ENCODE measurements at places on chromosomes 6 and 20.

DNA sequence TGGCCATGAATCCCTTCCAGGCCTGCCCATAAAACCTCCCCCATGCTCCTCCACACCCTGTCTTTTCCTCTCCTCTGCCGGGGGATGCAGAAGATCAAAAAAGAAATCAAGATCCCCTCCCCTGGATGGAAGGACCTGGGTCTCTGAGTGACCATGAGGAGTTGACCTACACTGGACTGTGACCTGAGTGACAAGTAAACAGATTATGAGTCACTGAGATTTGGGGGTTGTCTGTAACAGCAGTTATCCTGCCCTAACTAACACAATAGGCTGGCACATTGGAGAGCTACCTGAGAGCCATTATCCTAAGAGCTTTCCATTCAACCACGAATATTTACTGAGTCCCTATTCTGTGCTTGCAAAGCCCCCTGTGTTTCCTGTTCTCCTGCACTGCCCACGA is 28.4 kb upstream of the SIRPA start:
- no peak for DNase-seq

- no peak for DNase-seq
Observed at GRCh38 chr6:129525055-129525454, 184.9 kb downstream of the ARHGAP18 start.

DNA sequence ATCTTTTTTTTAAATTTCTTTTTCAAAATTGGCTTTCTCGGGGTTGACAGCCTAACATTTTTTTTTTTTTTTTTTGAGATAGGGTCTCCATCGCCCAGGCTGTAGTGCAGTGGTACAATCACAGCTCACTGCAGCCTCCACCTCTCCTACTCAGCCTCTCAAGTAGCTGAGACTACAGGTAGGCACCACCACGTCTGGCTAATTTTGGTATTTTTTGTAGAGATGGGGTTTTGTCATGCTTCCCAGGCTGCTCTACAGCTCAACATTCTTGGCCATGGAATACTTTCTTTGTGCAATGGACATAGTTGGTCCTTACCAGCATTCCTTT is 6.4 kb upstream of the CTNNBL1 start:
- DNase-seq, result no peak

DNA sequence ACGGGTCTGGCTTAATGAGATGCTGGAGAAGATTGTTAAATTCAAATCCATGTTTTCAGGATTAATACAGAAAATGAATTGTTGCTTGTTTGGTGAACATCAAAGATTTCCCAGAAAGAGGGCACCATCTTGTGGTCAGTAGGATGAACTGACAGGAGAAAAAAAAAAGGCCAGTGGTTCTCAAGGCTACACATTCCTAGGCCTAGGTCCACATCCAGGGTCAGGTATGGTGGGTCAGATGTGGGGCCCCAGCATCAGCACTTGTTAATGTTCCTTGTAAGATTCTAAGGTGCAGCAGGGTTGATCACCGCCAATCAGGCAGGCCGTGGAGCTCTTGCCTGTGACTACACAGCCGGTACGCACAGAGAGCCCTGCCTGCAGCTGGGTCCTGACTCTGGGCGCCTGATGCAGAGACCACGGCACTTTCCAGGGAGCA is 34.0 kb upstream of the FOXO3 start:
- no peak for DNase-seq

DNA sequence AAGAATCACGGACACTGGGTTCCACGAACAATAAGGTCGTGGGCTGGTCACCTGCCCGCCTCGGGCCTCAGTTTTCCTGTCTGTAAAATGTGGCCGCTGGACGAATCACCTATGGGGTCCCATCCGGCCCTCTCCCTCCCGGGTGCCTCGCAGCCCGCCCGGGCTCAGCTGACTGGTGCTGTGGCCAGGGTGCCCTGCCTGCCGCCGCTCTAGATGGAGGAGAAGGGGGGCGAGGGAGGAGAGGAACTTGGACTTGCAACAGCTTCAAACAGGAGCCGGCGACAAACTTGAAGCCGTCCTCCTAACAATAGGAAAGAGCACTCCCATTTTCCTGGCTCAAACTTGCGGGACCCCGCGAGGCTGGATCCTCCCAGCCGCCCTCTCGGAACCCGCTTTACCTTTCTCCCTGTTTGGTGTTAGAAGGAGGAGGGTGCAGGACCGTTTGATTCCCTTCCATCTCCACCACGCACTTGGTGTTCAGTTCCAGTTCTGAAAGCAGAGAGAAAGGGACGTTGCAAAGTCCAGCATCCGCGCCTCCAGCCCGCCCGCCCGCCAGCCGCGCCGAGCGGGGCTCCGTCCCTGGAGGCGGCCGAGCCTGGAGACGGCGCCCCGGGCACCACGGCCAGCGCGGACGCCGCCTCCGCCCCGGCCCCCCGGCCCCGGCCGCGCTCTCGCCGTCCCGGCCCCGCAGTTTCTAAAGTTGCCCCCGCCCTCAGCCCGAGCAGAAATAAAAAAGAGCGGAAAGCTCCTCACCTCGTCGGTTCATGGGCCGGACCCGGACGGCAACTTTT is 584 bp downstream of the KIF13A start:
- no peak for DNase-seq

DNA sequence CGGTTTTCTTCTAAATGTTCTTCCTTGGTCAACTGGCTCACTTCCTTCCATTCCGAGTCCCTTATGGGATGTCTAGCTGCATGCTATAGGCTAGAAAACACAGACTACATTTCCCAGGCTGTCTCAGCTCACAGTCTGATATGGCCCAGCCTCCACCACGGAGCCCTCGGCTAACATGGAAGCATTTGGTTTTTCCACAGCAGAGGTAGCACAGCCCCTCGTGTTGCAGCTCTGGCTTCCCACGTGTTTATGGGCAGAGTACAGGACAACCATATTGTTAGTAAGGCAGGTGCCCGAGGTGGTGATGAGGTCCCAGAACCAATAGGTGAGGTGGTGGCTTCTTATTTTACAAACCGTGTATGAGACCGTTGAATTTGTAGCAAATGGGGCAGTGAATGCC is 8.7 kb downstream of the GPLD1 start:
- no peak for DNase-seq

- no peak for DNase-seq
Observed at GRCh38 chr6:151475653-151476523, 17.9 kb upstream of the CCDC170 start.

DNA sequence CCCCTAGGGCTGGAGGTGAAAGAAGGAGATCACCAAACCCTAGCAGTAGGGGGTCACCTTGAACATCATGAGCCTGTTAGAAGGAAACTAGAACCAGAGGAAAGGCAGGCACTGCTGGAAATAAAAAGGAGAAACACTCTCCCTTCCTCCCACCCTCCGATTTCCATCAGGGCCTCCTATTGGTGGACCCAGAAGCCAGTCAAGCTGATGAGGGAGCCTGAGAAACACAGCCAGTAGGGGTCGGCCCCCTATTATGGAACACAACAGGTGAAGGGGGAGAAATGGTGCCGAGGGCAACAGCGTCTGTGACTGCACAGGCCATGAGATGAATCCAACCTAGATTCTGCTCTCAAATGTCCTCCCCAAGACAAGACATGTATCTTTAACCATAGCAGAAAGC is 156.1 kb upstream of the LRFN2 start:
- no peak for DNase-seq

- no peak for DNase-seq
Observed at GRCh38 chr20:16000112-16000511, 573.1 kb downstream of the KIF16B start.

GRCh38 chr6:139349464-139350020 is 24.9 kb downstream of the CITED2 start:
- no peak for DNase-seq

DNA sequence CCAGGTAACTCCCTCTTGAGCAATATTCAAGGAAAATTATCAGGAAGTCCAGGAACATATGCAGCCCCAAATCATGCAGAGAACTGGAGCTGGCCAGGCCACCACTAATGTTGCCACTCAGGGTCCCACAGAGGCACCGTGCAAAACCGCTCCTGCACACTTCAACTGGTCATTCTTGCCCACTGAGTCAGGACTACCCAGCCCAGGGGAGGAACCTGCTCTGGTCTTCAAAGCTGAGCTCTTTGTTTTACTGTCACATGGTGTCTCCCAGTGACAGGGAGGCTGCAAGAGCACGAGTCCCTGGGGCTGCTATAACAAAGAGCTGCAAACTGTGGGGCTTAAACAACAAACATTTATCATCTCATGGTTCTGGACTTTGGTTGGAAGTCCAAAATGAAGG is 336.0 kb upstream of the PRDM1 start:
- no peak for DNase-seq

DNA sequence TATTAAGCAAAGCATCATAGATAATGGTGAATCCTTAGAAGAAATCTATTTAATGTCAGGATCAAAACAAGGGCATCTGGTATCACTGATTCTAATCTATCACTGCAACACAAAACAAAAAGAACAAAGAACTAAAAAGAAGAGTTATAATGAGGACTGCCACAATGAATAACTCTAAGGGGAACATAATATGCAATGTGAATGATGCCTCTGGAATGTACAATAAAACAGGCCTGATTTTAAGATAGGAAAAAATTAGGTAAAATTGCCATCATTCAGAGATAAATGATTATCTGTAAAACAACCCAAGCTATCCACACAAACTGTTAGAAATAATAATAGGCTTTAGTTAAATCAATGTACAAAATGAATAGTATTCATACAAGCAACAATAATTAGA is 936.7 kb upstream of the CITED2 start:
- no peak for DNase-seq

DNA sequence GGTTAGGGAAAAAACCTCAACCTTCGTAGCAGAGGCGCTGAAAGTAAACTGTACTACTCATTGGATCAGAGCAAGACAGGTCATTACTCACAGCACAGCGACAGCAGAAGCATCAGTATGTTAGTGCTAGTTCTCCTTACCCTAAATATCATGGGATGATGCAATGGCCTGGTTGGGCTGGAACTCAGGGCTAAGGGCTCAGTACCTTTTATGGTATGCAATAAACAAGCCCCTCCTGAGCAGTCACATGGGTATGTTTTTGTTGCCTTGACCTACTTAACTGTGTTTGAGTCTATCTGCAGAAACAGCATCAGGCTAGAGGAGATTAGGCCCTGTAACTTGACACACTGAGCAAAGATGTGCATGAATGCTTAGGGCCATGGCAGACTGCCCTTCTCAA is 369.4 kb upstream of the IMPG1 start:
- DNase-seq, result no peak

DNA sequence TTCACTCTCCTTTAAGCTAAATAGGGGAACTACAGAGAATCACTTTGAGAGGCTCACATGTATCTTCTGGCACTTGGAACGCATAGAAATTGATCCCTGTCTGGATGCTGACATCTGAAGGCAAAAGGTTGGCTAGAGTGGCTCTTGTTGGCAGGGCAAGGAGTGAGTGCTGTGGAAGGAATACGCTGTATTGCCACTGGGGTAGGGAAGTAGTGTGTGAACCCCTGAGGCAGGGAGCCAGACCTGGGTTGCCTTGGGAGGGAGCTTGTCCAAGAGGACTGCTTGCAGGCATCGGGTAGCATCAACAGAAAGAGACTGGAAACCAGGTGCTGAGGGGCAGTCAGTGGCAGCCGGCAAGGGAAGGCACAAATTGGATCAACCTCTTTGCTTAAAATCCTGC is 8.9 kb upstream of the MMS22L start:
- DNase-seq, result no peak

DNA sequence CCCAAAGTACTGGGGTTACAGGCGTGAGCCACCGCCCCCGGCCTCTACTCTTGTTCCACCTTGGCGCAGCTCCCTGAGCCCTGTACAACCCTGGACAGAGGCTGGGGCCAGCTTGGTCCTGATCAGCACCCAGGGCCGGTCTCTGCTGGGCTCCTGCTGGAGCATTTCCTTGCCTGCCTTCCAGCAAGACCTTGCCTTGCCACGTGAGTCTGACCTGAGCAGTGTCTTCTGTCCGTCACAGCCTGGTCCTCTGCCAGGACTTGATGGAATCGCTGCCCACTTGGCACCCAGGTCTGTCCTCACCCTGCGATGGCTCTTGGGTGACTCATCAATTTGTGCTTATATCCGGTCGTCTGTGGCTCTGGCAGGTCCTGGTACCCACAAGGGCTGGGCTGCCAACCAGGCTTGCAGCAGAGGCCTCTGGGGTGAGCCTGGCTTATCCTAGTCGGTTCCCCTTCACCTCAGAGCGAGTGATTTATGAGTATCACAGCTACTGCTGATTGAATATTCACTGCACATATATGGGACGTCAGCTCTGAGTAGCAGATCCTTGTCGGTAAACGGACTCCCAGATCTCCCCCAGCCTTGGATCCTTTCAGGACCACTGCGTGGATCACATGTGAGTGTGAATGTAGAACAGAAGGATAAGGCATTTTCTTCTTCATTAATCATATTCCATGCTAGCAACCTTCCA is 10.1 kb upstream of the SULF2 start:
- no peak for DNase-seq

DNA sequence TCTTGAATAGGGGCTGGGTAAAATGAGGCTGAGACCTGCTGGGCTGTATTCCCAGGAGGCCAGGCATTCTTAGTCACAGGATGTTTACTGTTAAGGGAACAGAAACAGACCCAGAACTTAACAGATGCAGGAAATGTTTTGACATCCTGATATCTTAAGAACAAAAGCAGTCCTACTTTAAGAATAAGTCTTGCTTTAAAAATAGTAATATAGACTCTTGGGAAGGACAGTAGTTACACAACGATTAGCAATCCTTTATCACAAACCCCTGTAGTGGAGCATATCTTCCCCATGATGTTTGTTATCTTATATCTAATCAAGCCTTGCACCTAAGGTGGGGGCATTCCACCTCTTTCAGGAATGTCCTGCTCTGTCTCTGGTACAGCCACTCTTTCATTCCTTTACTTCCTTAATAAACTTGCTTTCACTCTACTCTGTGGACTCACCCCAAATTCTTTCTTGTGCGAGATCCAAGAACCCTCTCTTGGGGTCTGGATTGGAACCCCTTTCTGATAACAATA is 493.7 kb upstream of the SULF2 start:
- DNase-seq, result no peak

GRCh38 chr20:52033313-52033712 is 158.3 kb downstream of the ZFP64 start:
- no peak for DNase-seq

DNA sequence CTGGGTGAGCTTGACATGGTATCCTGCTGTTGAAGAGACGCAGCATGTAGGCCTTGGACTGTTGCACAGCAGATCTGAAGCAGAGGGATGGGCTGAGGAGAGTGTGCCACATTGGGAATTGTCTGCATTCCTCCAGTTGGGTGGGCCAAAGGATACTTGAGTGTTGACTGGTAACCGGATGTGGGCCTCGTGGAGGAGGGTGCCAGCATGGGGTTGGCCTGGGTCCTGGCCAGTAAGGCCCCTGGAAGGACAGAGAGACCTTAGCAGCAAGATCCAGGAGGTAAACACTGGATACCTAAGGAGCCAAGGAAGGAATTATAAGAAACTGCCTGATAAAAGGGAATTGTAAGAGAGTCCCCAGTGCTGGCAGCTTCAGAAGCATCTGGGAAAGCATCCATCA is 76.9 kb downstream of the FIG4 start:
- DNase-seq, result no peak

- no peak for DNase-seq
Observed at GRCh38 chr6:24844061-24844460, 45.3 kb upstream of the ARMH2 start.
